Epithelial cell of alveolus of lung (primary cell): ENCODE measurements at places on chromosomes 1 and 21. TPM values are rescaled to one million over a fixed set of nuclear protein-coding genes. Genes with fewer than 3 reads are reported as not detected.

Gene AMY1C
- total RNA-seq = not detected in 2 replicates

Gene PCAT6
- 0.65 and 2.4 TPM in 2 replicates for total RNA-seq

Gene FCRLB
- 1.0 and 1.2 TPM in 2 replicates for total RNA-seq

Gene RAVER2
- 4.5 and 7.0 TPM in 2 replicates for total RNA-seq

Gene FCRL5
- not detected in 2 replicates for total RNA-seq

Gene TESK2
- 1.6 and 4.5 TPM in 2 replicates for total RNA-seq

Gene LCE1D
- total RNA-seq = not detected in 2 replicates

Gene CXADR
- 7.1 and 9.6 TPM in 2 replicates for total RNA-seq

Gene FALEC
- total RNA-seq = not detected in 2 replicates
